Stimulated activated CD8-positive, alpha-beta memory T cell treated with anti-CD3 and anti-CD28 coated beads, Interleukin-7, amount 100 ng/mL, for 48 hours (primary cell): ENCODE measurements at places on chromosomes 2 and 18.
A peak's percentile ranks its signal among the peaks of the same experiment; 100 is the strongest.

DNA sequence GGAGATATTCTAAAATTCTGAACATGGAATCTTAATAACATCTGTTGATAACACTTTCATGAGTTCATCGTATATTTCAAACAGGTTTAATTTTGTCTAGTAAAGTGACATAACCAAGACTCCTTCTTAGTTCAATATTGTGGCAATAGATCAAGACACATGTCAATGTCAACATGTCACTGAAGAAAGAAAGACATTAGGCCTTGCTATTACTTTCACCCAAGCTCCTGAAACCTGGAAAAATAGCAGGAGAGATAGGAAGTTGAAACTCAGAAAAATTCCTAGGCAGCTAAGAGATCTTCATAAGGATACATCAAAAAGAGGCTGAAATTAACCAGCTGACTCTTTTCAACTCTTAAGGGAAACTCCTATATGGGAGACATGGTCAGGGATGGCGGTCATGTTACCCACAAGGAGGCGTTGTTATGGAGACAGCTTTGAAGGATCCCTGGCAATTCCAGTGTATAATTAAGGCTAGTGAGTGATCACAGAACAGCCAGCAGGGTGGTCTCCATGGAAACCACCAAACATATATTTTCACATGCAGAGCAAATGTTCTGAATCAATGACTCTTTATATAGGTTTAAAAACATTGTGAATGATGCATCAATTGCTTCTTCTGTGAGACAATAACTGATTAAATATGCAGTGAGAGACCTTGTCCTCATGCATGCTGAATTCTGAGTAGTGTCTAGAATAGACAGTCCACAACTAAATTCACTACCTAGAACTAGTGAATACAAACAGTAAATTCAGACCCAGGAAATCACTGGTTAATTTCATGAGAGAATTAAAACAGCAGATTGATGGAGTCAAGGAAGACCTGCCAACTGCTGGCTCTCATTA, 115.3 kb upstream of the RIOK3 start:
- DNase-seq, result no peak

GRCh38 chr2:102014041-102014345, 22.2 kb downstream of the IL1R2 start:
- no peak for DNase-seq

GRCh38 chr2:10345813-10346212, 43.1 kb downstream of the HPCAL1 start:
- DNase-seq, result no peak

DNA sequence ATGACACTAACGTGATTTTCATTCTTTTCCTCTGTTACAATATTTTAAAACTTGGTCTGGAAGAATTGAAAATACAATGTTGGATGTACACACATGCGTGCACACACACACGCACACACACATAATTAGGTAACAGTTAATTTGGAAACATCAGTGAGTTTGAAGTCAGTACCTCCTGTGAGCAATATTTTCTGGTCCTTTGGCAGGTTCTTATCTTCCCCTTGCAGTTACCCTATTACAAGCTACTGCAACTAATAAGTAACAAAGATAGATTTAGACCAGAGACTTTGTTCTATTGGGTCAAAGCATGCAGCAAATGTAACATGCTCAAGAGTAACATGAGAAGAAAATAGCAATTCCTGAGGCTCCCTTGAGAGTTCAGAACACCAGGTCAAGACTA, 73.3 kb downstream of the ZNF385B start:
- no peak for DNase-seq

DNA sequence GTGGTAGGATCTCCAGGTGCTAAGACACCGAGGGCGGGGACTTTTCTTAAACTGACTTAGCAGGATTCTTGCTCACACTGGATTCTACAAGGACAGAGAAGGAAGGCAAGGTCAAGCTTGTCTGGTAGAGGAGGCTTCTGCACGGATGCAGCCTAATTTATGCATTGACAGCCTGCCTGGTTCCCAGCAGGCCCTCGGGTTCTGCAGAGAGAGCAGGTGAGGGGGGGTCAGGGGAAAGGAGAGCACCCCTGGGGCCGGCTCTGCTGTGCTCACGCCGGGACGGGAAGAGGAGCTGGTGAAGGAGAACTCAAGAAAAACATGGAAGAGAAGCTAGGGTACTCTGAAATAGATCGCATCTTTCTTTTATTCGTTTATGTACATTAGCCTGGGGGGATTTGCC, 46.4 kb downstream of the ADI1 start:
- no peak for DNase-seq

DNA sequence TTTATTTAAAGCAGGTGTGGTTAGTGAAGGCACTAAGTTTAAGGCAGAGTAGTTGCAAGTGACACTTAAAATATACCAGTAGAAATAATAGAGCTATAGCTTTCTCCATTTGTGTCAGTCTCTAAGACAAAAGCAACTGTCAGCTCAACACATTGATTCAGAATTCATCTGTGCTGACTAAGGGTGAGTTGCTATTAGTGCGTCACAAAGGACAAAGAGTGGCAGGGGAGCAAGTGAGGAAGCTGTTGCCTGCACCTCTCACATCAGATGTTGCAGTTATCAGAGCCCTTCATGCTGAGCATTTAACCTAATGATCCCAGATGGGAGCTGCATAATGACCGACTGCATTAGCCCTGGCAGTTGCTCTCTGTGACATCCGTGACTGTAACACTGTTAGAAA, 138.6 kb downstream of the DTNA start:
- no peak for DNase-seq

DNA sequence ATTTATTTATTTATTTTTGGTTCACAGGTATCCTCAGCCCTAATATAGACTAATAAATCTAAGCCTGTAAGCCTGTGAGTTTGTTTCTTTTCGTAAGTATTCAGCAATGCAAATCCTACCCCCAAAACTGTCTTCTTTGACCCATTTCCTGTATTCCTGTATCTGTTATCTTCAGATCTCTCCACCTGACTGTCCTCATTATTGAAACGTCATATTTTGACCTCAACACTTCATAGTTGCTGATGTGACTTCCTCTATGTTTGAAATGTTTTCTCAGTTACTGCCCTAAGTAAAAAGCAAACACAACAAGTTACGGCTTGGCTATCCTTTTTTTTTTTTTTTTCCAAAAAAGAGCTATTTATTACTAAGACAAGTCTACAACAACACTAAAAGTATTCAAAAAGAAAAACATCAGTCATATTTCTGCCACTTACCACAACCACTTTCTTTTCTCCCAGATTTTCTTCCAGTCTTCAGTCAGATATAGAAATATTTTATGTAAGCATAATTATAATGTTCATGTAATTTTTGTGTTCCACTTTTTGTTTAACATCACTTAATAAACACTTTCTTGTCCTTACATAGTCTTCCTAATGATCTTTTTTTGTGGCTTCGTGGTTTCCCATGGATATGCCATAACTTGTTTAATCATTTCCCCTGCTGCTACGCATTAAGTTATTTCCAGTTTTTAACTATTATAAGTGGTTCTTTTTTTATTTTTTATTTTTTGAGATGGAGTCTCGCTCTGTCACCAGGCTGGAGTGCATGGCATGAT, 45.0 kb upstream of the EML4 start:
- no peak for DNase-seq

DNA sequence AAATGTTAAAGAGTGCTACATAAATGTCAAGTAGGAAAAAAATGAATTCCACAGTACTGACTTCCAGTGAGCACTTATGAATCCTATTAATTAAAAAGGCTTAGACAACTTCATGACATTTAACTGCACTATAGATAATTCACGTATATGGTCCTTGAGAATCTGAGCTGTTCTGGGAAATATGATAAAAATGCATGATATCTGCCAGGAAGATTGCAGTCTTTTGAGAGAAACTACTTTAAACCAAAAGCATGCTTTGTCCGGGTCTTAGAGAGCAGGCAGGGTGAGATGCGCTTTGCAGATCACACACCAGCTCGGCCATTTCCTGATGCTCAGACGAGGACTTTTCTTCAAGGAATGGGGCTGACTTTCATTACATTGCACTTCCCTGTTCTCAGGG, 42.6 kb downstream of the CMPK2 start:
- DNase-seq, result no peak

- DNase-seq, result no peak
Observed at GRCh38 chr2:100673691-100674485, 111.1 kb downstream of the PDCL3 start.

DNA sequence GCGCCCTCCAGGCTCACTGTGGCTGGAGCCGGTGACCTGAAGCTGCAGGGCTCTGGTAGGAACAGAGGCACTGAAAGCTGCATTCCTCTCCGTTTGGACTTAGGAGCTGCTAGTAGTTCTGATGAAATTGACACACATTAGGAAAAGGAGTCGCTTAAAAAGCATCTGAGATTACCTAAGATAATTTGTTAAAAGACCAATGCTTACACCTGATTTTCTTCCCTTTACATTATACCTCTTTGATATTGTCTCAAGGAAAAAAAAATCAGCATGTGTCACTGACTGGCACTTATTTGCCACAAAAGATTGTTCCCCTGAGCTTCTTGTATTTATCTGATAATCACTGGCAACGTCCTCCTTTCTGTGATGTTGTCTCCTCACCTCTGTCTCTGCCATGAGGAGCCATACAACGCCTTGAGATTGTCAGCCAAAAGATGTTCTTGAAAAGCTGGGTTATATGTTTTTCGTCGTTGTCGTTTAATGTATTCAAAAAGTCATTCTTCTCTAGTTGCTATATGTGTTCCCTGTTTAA, 618 bp upstream of the CHN1 start:
- no peak for DNase-seq

GRCh38 chr2:172427256-172427989, at the start of gene ITGA6:
ITGA6 (plus strand) TSS chr2:172427586.
- DNase-seq, result peak; percentile 58

- DNase-seq, result no peak
Observed at GRCh38 chr2:159808032-159808425, 10.0 kb upstream of the CD302 start.

DNA sequence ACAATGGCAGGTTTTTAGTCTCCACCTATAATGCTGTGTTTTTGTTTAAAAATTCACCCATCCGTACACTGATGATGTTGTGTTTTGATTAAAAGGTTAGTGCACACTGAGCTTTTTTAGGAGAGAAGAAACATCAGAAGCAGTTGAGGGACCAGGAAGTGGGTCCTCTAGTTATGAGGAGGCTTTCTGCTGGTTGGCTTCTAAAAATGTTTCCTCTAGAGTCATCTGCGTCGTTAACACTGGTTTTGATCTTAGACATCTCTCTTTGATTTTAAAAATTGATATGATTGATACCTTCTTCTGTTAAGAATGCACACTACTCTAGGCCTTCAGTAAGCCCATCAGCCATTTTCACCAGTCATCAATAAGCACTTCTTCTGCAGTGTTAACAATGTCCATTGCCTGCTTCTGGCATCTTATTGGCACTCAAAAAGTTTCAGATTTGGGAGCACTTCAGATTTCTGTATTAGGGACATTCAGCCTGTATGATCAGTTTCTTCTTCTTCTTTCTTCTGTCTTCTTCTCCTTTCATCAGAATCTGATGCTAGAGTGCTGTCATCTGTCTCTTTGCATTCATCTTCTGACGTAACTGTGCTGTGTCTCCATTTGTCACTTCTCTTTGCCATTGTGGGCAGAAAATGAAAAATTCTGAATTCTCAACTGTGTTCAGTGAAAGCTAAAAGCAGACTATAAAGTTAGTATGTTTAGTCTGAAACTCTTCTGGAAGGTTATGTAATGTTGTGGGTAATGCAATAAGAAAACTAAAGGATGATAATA, 56.3 kb downstream of the PHLPP1 start:
- no peak for DNase-seq

- no peak for DNase-seq
Observed at GRCh38 chr2:166404831-166405568, 29.3 kb upstream of the SCN9A start.

- DNase-seq, result no peak
Observed at GRCh38 chr2:12441750-12442475, 274.8 kb upstream of the TRIB2 start.

- no peak for DNase-seq
Observed at GRCh38 chr18:26422472-26423162, 125.7 kb downstream of the KCTD1 start.
